Lower lobe of right lung (tissue), 2 donors: ENCODE measurements at places on chromosomes 3 and 15. TPM values are rescaled to one million over a fixed set of nuclear protein-coding genes. Genes with fewer than 3 reads are reported as not detected.
A peak's percentile ranks its signal among the peaks of the same experiment; 100 is the strongest.

The MRAS gene
- 55.4 TPM for total RNA-seq

DNA sequence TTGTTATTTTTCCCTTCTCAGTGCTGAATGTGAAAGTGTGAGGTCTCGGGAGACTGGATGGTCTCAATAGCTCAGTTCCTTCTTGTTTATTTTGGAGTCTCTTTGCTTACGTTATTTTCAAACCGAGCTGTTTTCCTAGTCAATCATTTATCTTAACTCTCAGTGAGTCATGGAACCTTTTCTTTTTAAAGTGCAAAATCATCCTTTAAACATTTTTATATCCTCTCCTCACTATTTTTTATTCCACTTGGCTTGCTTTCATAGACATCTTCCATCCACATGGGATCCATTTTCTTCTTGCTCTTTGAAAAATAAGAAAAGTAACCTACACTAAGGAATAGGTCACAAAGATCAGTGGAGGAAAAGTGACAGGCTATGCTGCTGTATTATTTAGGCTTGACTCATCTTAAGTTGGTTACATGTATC lies 497.8 kb downstream of the NAALADL2 start:
- no peak overlapping the region for H3K4me3 ChIP-seq
- no peak overlapping the region for H3K27ac ChIP-seq
- no peaks in the 10 kb centered on the region for H3K4me1 ChIP-seq
- no peaks in the 10 kb centered on the region for H3K27me3 ChIP-seq
- no peak for DNase-seq

The NRROS gene
- 20.7 TPM for total RNA-seq

DNA sequence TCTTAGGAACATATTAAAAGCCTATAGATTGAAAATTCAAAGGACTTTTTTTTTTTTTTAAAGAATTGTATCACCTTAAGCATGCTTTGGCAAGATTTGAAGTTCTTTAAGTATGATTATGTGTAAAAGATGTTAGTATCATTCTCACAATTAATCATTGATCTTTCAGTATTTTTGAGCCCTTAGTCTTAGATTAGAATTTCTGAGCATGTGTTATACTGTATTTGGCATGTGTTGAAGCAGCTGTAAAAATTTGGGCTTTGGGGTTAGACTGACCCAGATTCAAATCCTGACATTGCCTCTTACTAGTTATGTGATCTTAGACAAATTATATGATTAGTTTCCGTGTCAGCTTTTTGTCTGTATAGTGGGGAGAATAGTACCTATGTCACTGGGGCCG lies 6.3 kb downstream of the OXSR1 start:
- no peaks in the 10 kb centered on the region for H3K27me3 ChIP-seq
- no peaks in the 10 kb centered on the region for H3K36me3 ChIP-seq
- no peak overlapping the region for H3K4me3 ChIP-seq
- H3K4me1 ChIP-seq = peaks cover 34% of the 10 kb centered on the region
- DNase-seq = no peak
- H3K27ac ChIP-seq = no peak overlapping the region

- peak; percentile 80 for DNase-seq
- peak overlapping the region; percentile 75 for H3K4me3 ChIP-seq
- peak overlapping the region; percentile 77 for H3K27ac ChIP-seq
- peaks cover 44% of the 10 kb centered on the region for H3K27me3 ChIP-seq
These were observed 2.5 kb downstream of the EFCC1 start for GRCh38 chr3:129003578-129004112.

DNA sequence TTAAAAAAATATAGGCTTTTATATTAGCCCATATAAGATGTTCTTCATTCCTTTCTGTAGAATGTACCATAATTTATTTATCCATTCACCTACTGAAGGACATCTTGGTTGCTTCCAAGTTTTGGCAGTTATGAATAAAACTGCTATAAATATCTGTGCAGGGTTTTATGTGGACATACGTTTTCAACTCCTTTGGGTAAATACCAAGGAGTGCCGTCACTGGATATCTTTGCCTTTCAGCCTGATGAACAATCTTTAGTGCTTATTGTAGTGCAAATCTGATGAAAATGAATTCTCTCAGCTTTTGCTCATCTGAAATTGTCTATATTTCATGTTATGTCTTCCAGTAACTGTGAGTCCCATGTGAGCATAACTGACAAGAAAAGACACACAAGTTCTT lies 26.6 kb upstream of the BLM start:
- H3K27ac ChIP-seq = no peak overlapping the region
- peaks cover 9% of the 10 kb centered on the region for H3K4me1 ChIP-seq
- no peak overlapping the region for H3K4me3 ChIP-seq

The ARIH2 gene
- 87.4 TPM for total RNA-seq

DNA sequence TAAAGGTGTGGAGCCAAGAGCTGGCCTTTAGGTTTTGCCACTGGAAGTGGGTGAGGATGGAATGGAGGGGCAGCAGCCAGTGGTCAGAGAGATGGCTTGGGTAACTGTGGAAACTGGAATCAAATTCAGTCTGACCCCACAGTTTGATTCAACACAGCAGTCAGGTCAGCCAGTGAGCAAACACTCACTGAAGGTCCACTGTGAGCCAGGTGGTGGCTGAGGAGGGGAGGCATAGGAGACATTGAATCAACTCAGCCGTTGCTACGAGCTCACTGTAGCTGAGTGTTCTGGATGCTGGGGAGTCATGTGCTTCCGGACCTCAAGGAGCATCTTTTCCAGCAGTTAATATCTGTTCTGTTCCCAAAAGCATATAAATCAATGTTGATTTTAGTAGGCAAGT lies 37.5 kb downstream of the LPP start:
- no peak overlapping the region for H3K27ac ChIP-seq
- no peak for DNase-seq
- H3K27me3 ChIP-seq = no peaks in the 10 kb centered on the region
- no peak overlapping the region for H3K4me3 ChIP-seq
- H3K4me1 ChIP-seq = peaks cover 34% of the 10 kb centered on the region

GRCh38 chr3:55333046-55333445 lies 154.1 kb downstream of the WNT5A start:
- H3K4me1 ChIP-seq = no peaks in the 10 kb centered on the region
- no peak for DNase-seq
- H3K36me3 ChIP-seq = no peaks in the 10 kb centered on the region
- H3K27ac ChIP-seq = no peak overlapping the region

- H3K27ac ChIP-seq = peak overlapping the region; percentile 62
- no peaks in the 10 kb centered on the region for H3K4me1 ChIP-seq
- no peak for DNase-seq
- H3K4me3 ChIP-seq = peak overlapping the region; percentile 55
- H3K27me3 ChIP-seq = no peaks in the 10 kb centered on the region
These were observed 633 bp downstream of the IGSF10 start for GRCh38 chr3:151460228-151460627.

- no peaks in the 10 kb centered on the region for H3K36me3 ChIP-seq
- H3K27ac ChIP-seq = no peak overlapping the region
- DNase-seq = no peak
- H3K27me3 ChIP-seq = no peaks in the 10 kb centered on the region
- no peaks in the 10 kb centered on the region for H3K4me1 ChIP-seq
- no peak overlapping the region for H3K4me3 ChIP-seq
These were observed 142.1 kb upstream of the RAD18 start for GRCh38 chr3:9105421-9105820.

DNA sequence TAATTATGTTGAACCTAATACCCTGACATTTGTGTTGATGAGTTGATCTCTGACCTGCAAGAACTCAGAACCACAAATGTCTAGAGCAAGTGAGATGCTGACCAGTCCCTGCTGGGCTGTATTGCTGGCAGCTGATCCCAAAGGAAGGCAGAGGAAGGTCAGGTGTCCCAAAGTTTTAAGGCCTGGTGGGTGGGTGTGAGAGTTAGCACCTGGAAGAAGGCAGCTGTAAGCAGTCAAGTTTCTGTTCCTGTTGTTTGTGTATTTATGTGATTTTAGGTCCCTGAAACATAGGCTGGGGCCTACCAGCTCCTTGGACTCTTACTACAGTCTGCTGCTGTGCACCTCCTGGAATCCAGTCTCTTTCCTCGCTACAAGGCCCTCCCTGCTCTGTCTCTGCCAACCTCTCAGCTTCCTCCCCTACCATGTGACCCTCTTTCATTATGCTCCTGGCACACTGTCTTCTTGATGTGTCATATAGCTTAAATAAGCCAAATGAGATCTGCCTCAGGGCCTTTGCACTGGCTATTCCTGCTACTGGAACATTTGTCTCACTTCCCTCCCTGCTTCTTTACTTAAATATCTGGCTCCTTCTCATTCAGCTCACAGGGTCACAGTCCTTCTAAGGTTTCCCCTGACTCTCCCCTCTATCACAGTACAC lies 31.0 kb upstream of the ATOSA start:
- no peak for DNase-seq
- no peaks in the 10 kb centered on the region for H3K27me3 ChIP-seq
- H3K4me1 ChIP-seq = no peaks in the 10 kb centered on the region
- no peak overlapping the region for H3K4me3 ChIP-seq
- H3K27ac ChIP-seq = no peak overlapping the region
- H3K36me3 ChIP-seq = no peaks in the 10 kb centered on the region

DNA sequence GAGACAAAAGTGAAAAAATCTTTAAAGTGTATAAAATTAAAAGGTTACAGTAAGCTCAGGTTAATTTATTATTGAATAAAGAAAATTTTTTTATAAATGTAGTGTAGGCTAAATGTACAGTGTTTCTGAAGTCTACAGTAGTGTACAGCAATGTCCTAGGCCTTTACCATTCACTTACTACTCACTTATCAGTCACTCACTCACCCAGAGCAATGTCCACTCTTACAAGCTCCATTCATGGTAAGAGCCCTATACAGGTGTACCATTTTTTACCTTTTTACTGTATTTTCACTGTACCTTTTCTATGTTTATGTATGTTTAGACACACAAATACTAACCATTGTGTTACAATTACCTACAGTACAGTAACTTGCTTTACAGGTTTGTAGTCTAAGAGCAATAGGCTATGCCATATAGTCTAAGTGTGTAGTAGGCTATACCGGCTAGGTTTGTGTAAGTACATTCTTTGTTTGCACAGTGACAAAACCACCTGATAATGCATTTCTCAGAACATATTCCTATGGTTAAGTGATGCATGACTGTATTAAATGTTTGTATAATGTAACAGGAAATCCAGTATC lies 38.1 kb upstream of the NECTIN3 start:
- no peak overlapping the region for H3K4me3 ChIP-seq
- no peaks in the 10 kb centered on the region for H3K4me1 ChIP-seq
- no peaks in the 10 kb centered on the region for H3K27me3 ChIP-seq

- DNase-seq = no peak
- H3K4me3 ChIP-seq = no peak overlapping the region
These were observed 39.0 kb upstream of the RBMS3 start for GRCh38 chr3:29241855-29242254.

DNA sequence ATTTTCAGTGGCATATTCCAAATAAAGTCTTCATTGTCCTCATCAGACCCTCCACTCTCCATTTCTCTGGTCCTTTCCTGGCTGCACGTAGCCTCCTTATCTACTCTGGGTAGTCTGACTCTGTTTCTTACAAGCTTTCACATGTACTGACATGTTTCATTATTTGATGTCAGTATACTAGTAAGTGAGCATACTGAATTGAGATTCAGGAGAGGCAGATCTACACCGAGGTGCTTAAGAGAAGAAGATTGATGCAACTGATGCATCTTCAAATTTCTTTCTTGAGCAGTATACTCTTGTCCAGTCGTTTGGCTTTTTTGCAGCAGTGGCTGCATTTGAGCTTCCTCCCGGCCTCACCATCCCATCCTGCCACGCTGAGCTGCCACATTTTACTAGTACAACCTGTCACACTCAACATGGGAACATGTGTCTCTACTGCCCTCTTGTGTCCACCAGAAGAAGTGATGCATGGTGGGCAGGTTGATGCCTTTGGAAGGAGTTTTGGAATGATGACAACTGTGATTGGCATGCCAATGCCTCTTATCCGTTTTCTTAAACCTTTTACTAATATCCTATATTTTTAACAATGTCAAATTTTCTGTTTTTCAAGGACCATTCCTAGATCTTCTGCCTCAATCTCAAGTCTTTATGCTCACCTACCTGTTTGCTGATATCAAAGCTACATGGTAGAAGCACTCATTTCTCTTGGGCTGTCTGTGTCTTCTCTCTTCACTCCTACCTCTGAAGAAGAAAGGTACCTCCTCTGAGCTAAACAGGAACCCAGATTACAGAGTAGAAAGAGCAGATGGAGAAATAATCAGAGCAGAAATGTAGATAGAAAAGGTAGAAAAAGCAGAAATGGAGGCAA lies 38.7 kb downstream of the GUCA1C start:
- no peak overlapping the region for H3K4me3 ChIP-seq
- no peaks in the 10 kb centered on the region for H3K4me1 ChIP-seq
- no peak for DNase-seq
- no peak overlapping the region for H3K27ac ChIP-seq
- no peaks in the 10 kb centered on the region for H3K27me3 ChIP-seq
- H3K36me3 ChIP-seq = no peaks in the 10 kb centered on the region

The TMEM207 gene
- not detected for total RNA-seq

- H3K27me3 ChIP-seq = no peaks in the 10 kb centered on the region
- no peaks in the 10 kb centered on the region for H3K4me1 ChIP-seq
- no peaks in the 10 kb centered on the region for H3K36me3 ChIP-seq
- no peak overlapping the region for H3K4me3 ChIP-seq
- DNase-seq = peak; percentile 20
These were observed 50.7 kb downstream of the SCN5A start for GRCh38 chr3:38598791-38599190.

GRCh38 chr3:22938739-22939138 lies 264.4 kb upstream of the UBE2E2 start:
- no peak overlapping the region for H3K4me3 ChIP-seq
- no peaks in the 10 kb centered on the region for H3K36me3 ChIP-seq
- no peak for DNase-seq
- no peaks in the 10 kb centered on the region for H3K27me3 ChIP-seq
- no peak overlapping the region for H3K27ac ChIP-seq

GRCh38 chr3:45992821-45993221 lies 2.8 kb downstream of the FYCO1 start:
- H3K27me3 ChIP-seq = no peaks in the 10 kb centered on the region
- DNase-seq = no peak
- no peak overlapping the region for H3K4me3 ChIP-seq
- H3K27ac ChIP-seq = peak overlapping the region; percentile 26
- H3K36me3 ChIP-seq = no peaks in the 10 kb centered on the region

DNA sequence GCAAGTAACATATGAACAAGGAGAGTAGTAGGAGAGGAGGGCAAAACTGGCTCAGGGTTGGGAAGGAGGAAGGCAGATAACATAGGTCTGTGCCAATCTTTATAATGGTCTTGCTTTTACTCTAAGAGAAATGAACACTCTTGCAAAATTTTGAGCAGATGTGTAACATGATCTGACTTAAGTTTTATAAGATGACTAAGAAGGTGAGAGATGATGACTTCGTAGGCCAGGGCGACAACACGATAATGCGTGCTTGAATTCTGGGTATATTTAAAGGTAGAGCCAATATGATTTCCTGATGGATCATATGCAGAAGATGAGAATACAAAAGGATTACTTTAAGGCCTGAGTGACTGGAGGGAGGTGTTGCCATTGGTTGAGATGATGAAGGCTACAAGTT lies 265.4 kb upstream of the KCNMB2 start:
- H3K27me3 ChIP-seq = no peaks in the 10 kb centered on the region
- H3K27ac ChIP-seq = no peak overlapping the region
- no peak for DNase-seq
- no peaks in the 10 kb centered on the region for H3K36me3 ChIP-seq

- H3K27ac ChIP-seq = no peak overlapping the region
- H3K4me1 ChIP-seq = no peaks in the 10 kb centered on the region
- DNase-seq = no peak
- no peaks in the 10 kb centered on the region for H3K27me3 ChIP-seq
These were observed 23.5 kb downstream of the RAB6B start for GRCh38 chr3:133872161-133872560.

The CHRD gene
- 4.1 TPM for total RNA-seq
